Natural killer cell treated with Interleukin-12 subunit alpha and Interleukin-12 subunit beta and Interleukin-15 and Interleukin-18, amount 100 ng/mL, for 72 hours (primary cell): ENCODE measurements at places on chromosomes 4 and X. TPM values are rescaled to one million over a fixed set of nuclear protein-coding genes. Genes with fewer than 3 reads are reported as not detected.

DNA sequence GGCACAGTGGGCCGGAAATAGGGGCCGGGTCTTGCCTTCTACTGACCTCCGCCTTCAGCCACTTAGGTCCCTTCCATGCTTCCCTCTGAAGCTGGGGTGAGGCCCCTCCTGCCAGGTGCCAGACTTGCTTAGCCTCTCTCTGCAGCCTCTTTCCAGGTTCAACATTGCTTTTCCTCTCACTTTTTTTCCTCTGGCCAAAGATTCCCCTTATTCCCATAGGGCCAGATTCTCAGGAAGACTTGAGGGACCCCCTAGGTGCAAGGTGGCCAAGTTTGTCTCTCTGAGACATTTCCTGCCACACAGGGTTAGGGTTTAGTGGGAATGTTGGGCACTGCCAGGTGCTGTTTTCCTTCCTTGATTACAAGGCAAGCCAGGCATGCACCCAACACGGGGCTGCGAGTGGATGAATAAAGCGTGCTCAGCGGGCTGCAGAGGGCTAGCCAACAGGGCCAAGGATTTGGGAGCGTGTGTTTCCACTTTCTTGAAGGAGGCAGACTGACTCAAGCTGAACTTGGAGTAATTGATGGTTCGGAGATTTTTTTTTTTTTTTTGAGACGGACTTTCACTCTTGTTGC lies 7.6 kb upstream of the GJB1 start:
- DNase-seq = no peak

GRCh38 chr4:100811046-100811445 lies 293.2 kb upstream of the EMCN start:
- DNase-seq = no peak

GRCh38 chr4:35820003-35820402 lies 424.3 kb downstream of the ARAP2 start:
- DNase-seq = no peak

GRCh38 chr4:112099701-112100297 lies 45.5 kb upstream of the FAM241A start:
- no peak for DNase-seq

- DNase-seq = no peak
These were observed 63.2 kb upstream of the WWC2 start for GRCh38 chr4:183035726-183036415.

- no peak for DNase-seq
These were observed 37.6 kb downstream of the ZBTB49 start for GRCh38 chr4:4327652-4328121.

- DNase-seq = no peak
These were observed 24.2 kb downstream of the IQSEC2 start for GRCh38 chrX:53257166-53257565.

DNA sequence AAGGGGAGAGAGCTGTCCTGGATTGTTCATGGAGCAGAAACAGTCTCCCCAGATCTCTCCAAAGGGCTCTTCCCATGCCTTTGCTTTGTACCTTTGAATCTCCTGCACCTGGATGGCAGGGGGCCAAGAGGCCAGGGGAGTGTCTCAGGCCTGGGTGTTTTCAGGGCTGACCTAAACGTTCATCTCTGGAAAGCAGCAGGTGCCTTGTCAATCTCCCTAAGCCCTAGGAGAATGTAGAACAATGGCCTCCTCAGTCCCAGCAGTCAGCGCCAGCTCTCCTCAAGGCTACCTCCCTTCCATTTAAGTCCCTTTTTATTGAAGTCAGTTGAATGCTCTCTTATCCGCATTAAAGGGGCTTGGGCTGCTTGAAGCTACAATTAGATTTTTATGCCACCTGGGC lies 31.2 kb upstream of the NSUN7 start:
- no peak for DNase-seq

DNA sequence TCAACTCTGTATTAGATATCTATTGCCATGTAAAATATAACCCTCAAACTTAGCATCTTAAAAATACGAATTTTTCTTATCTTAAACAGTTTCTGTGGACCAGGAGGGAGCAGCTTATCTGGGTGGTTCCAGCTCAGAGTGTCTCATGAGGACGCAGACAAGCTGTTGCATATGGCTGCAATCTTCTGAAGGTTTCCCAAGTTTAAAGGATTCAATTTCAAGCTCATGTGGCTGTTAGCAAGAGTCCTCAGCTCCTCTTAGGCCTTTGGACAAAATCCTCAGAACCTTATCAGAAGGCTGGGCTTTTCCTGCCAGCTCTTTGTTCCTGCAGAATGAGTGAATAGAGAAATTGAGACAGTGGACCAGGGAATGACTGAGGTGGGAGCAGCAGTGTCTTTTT lies 2.8 kb upstream of the CTSO start:
- no peak for DNase-seq

- no peak for DNase-seq
These were observed 39.1 kb downstream of the SUPT20HL1 start for GRCh38 chrX:24399550-24399949.

GRCh38 chr4:41436419-41436818 lies 101.5 kb upstream of the LIMCH1 start:
- DNase-seq = no peak

DNA sequence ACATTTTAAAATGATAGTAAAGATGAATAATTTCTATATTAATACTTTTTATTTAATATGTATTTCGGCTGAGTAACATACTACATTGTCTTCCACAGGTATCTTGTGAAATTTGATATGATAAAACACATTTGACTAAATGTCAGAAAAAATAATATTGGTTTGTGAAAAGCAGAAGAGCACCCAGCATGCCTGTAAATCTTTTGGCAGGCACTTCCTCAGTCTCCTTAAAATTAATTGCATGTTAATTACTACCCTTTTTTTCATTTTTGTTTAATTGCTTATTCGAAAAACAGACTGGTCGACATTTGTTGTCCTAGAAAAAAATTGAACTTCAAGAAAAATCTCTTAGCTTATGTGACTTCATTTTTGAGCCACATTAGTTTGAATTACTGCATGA lies 40.6 kb downstream of the CLCN3 start:
- DNase-seq = no peak

GRCh38 chrX:13357925-13358324 lies 38.1 kb upstream of the ATXN3L start:
- DNase-seq = no peak

The NPY1R gene
- total RNA-seq = not detected

The NRK gene
- total RNA-seq = not detected

The SPANXC gene
- total RNA-seq = not detected

The VCX2 gene
- total RNA-seq = not detected

The AMBN gene
- not detected for total RNA-seq

The NAA11 gene
- total RNA-seq = not detected

The SPANXA2 gene
- not detected for total RNA-seq

The ANXA3 gene
- total RNA-seq = 4.6 TPM

The C4orf46 gene
- 12.8 TPM for total RNA-seq
